ENCODE measurements at places on chromosomes 2 and 18.

DNA sequence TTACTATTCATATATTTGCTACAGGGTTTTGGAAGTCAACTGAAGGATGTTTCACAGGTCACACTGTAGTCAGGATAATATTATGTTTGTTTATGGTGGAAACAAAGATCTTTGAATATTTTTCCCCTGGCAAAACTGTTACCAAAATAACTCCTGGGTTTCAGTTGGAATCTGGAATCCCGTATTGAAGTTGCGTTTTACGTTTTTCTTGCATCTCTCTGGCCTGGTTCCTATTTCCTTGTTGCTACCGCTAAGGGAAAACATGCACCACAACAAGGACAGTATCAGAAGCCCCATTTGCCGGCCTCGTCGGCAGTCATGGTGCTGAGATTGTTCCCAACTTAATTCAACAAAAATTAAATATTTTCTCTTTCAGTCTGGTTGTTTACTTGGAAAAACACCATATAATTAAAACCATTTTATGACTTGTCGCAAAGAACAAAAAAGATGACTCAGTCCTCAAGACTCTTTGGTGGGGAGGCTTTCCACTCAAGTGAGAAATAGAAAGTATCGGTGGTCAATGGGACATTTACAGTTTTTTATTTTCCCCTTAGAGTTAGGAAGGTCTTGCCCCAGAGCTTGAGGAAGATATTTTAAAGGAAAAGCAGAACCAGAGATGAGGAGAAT lies 42.3 kb downstream of the EN1 start:
- DNase-seq: no peak

DNA sequence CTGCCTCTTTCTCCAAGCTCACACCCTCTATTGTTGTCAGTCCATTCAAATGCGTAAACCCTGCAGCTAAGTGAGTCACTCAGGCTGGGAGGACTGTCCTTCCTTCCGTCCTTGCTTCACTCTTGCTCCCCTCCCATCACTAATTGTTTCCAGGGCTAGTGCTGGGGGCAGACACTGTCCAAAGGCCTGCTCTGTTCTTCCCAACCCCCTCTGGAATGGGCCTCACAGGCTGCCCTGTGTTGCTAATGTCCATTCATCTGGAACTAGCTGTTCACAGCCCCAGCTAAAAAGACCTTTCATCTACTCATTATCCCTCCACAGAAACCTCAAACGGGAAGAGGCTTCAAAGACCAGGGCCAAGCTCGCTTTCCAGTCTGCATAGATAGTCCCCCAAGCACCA lies 31.9 kb upstream of the NRP2 start:
- DNase-seq: no peak

DNA sequence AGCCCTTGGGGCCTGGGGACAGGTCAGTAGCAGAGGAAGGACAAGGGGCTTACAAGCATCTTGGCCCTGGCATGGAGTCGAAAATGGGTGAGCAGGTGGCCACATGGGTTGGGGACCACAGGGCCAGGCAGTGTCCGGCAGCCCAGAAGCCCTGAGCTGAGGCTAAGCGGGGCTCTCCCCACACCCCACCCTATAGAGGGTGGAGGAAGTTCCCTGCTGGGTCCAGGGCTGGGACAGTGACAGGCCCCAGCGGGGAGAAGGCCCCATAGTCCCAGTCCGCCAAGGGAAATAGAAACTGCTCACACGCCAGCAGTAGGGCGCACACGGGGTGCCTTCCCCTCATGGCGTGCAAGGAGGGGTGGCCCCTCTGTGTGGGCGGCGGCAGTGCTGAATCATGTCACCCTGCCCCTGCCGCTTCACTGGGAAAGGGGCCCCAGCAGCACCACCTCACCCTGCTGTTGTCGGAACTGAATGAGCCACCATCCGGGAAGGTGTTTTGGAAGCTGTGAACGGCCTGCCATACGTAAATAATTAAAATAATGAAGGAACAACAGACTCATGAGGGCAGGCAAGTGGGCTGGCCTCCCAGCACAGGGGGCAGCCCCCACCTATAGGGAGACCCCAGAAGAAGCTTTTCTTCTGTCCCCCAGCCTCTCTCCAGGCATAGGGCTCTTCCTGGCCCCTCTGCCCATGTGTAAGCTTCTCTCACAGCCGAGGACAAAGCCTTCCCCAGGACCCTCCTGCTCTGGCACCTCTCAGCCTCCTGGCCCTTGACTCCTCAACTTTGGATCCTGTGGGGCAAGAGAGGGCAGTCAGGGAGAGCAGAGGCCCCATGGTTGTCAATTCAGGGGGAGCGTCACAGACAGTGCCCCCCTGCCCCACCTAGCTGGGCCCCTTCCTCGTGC lies 12.7 kb upstream of the DUSP2 start:
- DNase-seq: no peak

GRCh38 chr2:217992061-217992460 lies 10.7 kb downstream of the TNS1 start:
- no peak for DNase-seq

GRCh38 chr2:203360833-203361430 lies 32.7 kb downstream of the ABI2 start:
- DNase-seq: no peak

Measured in HCEC 1CT (cell line).